PC-3 (cell line): ENCODE measurements at places on chromosomes 1 and 21. TPM values are rescaled to one million over a fixed set of nuclear protein-coding genes. Genes with fewer than 3 reads are reported as not detected.

DNA sequence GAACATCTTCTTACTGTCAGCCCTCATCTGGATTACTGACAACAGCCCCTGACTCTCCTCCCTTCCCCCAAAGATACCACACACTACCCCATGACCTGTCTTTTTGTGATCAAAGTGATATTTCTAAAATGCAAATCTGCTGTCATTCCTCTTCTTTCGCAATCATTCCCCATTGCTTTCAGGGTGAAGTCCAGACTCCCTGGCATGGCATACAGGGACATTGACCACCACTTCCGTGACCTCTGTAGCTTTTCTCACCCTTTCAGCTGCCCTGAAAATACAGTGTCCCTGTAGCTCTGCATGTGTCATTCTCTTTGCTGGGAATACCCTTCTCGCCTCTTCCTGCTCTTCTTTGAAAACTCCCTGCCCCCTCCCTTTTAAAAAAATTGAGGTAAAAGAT is 4.1 kb downstream of the SERINC2 start:
- H3K27ac ChIP-seq, result no peak overlapping the region
- DNase-seq, result no peak

DNA sequence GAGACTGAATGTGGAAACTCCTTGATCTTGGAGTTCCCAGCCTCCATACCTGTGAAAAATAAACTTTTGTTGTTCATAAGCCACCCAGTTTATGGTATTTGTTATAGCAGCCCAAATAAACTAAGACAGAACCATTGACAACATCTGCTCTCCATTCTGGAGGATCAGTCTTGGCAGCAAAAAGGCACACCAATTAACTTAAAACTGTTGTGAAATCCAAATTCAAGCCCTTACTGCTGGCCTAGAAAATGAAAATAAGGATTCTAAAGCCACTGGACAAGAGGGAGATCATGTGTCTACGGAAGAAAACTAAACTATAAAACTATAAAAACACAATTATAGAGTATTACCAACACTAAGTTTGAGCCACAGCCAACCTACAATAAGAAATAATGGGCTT is 172.1 kb upstream of the RNPC3 start:
- H3K36me3 ChIP-seq, result no peaks in the 10 kb centered on the region
- H3K27me3 ChIP-seq, result no peaks in the 10 kb centered on the region
- no peak overlapping the region for H3K4me3 ChIP-seq
- no peak overlapping the region for H3K27ac ChIP-seq
- no peaks in the 10 kb centered on the region for H3K4me1 ChIP-seq

- no peak overlapping the region for H3K27ac ChIP-seq
- H3K4me3 ChIP-seq, result no peak overlapping the region
- H3K4me1 ChIP-seq, result no peaks in the 10 kb centered on the region
- no peak for DNase-seq
- H3K27me3 ChIP-seq, result peaks cover 8% of the 10 kb centered on the region; the same call in 1 of the 2 replicates
Observed at GRCh38 chr1:75373542-75374159, 237.3 kb downstream of the SLC44A5 start.

DNA sequence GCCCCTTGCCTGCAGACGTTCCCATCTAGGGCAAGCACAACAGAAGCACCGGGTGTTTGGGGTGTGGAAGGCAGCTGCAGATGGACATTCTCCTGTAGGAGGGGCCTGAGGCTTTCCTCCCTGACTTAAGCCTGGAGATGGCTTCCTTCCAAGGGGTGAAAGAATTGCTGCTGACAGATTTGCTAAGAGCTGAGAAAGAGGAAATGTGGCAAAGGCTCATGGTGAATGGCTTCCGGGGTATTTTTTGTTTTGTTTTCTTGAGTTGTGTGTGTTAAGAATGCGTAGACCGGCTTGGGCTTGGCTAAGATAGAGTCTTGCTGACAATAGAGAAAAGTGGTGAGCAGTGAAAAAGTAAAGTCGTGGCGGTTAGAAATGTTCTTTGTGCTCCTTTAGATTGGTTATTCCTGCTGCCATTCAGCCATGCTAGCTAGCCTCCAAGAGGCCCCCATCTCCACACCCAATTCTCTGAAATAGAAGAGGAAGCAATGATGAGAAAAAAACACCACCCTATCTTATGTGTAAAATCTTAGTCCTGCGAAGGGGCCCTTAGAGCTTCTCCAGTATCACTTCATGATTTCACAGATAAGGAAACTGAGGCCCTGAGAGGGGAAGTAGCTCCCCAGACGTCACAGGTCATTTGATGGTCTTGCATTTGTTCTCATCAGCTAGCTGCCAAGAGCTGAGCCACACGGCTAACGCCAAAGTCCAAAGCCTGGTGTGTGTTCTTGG is 36.9 kb downstream of the EIF2D start:
- H3K36me3 ChIP-seq, result no peaks in the 10 kb centered on the region
- no peaks in the 10 kb centered on the region for H3K27me3 ChIP-seq
- no peak for DNase-seq
- H3K4me3 ChIP-seq, result no peak overlapping the region
- no peak overlapping the region for H3K27ac ChIP-seq
- peaks cover 24% of the 10 kb centered on the region for H3K4me1 ChIP-seq

GRCh38 chr1:169340882-169341281 is 26.7 kb downstream of the NME7 start:
- DNase-seq, result no peak
- H3K27me3 ChIP-seq, result no peaks in the 10 kb centered on the region
- H3K4me1 ChIP-seq, result no peaks in the 10 kb centered on the region
- H3K36me3 ChIP-seq, result no peaks in the 10 kb centered on the region
- no peak overlapping the region for H3K4me3 ChIP-seq

The CYP4X1 gene
- total RNA-seq, result 0.52 and 1.0 TPM in 2 replicates

The HP1BP3 gene
- 243 and 321 TPM in 2 replicates for total RNA-seq
